Renal pelvis (tissue), 12 donors: ENCODE measurements at places on chromosomes 7 and 10. TPM values are rescaled to one million over a fixed set of nuclear protein-coding genes. Genes with fewer than 3 reads are reported as not detected.

DNA sequence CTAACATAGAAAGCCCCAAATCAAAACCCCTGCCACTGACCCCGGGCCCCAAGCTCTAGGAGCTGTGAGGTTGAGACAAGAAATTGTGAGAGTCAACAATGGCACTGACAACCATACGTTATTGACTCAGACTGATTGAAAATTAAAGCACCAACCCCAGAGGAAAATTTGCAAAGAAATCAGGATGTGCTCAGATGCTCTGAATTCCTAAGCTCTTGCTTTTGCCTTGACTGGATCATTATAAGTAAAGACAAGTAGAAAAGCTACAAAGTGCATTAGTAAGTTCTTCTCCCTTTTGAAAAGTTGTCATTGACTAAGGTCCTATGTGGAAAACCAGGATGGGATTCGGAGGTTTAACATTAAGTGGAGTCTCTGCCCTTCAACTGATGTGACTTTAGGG, 130.2 kb downstream of the SAMD9 start:
- DNase-seq = no peak

DNA sequence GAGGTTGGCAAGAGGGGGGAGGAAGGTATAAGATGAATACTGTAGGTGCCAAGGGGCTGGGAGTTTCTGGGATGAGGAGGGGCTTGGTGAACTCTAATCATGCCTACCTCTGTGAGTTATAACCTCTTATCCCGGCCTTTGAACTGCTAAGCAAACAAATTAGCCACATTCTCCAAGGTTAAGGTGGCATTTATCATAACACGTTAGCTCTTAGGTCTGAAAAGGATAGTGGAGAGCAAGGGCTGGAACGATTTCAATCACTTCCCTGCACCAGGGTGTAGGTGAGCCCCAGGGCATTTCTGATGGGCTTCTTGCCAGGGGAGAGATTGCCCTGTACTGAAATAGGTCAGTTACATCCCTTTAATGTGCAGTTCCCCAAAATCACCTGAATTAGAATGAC, 28.6 kb upstream of the DMBT1 start:
- DNase-seq = no peak

DNA sequence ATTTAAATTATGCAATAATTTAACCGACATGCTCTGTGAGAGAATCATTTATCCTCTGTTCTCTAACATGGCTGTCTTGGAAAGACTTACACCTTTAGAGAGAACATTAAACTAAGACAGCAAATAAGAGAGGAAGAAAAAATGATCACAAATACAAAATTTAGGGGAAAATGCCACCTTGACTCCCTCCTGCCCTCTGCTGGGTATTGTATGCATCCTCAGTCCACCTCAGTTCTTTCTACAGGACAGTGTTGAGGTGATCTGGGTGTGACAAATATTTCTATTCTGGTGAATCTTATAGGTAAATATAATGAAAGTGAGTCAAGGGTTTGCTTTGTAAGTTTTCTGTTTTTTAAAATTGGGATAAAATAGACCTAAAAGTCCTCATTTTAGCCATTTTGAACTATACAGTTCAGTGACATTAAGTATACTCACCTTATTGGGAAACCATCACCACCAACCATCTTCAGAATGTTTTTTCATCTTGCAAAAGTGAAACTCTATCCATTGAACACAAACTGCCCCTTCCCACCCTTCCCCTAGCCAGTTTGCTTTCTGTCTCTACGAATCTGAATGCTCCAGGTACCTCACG, 61.5 kb upstream of the ELMO1 start:
- DNase-seq = no peak

- no peak for DNase-seq
Measured at GRCh38 chr10:105840288-105840770, 1199.2 kb downstream of the SORCS3 start.

Gene SPDYE1
- polyA plus RNA-seq = 0.40 TPM

Gene RASA4B
- polyA plus RNA-seq = 16.9 TPM

- DNase-seq = no peak
Measured at GRCh38 chr7:146002431-146003078, 114.0 kb upstream of the CNTNAP2 start.

GRCh38 chr10:74863551-74863950, 37.2 kb downstream of the KAT6B start:
- DNase-seq = no peak

Gene GPR15LG
- polyA plus RNA-seq = 0.78 TPM

Gene CRPPA
- 4.5 TPM for polyA plus RNA-seq

Gene DGKB
- polyA plus RNA-seq = 2.6 TPM

DNA sequence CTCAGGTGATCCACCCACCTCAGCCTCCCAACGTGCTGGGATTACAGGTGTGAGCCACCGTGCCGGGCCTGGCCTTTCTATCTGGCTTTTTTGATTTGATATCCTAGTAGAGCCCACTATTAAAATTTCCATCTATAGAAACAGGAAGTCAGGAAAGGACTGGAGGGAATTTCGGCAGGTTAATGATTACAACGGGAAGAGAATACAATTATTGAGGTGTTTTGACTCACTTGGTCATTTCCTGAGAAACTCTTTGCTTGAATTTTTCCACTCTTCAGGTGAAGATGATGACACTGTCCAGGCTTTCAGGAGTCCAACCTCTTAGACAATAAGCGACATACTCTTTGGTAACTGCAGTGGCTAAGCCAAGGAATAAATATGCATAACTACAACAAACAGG, 1.1 kb upstream of the MKLN1 start:
- no peak for DNase-seq

DNA sequence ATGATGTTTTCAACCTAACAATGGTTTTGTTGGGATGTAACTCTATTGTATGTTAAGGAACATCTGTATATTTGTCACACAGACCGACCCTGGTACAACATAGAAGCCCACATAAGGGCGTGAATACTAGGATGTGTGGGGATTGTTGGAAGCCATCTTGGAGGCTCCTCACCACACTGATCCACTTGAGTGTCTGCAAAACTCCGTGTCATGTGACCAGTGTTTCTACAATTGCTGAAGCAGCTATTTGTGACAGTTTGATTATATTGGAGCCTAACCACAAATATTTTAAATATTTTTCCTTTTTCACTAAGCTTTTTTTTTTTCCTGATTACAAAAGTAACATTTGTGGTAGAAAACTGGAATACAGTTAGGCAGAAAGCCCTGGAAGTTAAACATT, 27.9 kb downstream of the RALA start:
- no peak for DNase-seq

Gene CRYGN
- 5.1 TPM for polyA plus RNA-seq

DNA sequence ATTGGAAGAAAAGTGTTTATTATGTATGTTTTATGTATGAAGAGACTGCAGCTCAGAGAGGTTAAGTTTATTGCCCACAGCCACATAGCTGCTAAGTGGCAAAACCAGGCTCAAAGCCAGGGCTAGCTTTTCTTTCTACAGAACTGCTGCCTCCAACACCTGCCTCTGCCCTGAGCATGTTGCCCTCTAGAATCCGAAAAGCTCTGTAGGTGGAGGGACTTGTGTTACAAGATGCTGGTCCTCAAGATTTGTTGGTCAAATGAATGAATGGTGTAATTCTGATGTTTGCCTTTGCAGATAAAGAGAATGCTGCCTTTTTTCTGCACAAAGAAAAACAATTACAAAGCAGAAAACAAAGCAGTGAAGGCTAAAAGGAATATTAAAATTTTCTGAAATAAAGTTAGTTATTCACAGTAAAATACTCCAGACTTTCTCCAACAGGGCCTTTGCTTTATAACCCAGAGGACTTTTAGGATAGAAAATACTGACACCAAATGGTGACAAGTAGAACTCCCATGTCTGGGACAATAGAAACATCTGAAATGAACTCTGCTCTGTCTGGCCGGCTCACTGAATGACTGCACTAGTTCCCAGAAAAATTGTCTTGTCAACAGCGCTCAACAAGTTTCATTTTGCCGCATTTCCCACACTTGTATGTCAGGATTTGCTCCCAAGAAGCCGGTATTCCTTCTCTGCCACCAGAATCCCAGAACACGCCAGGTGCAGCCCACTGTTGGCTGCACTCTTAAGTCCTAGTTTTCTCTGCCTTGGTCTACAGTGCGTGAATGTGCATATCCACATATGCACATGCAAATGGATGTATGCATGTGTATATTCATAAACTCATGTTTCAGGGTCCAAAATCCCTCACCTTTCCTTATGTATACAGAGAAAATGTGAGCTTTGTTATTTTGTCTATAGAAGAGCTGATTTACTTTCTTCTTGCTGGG, 11.0 kb upstream of the DNTT start:
- peak; percentile 48 for DNase-seq

- no peak for DNase-seq
Measured at GRCh38 chr7:284762-285722, 4.9 kb upstream of the FOXL3 start.

DNA sequence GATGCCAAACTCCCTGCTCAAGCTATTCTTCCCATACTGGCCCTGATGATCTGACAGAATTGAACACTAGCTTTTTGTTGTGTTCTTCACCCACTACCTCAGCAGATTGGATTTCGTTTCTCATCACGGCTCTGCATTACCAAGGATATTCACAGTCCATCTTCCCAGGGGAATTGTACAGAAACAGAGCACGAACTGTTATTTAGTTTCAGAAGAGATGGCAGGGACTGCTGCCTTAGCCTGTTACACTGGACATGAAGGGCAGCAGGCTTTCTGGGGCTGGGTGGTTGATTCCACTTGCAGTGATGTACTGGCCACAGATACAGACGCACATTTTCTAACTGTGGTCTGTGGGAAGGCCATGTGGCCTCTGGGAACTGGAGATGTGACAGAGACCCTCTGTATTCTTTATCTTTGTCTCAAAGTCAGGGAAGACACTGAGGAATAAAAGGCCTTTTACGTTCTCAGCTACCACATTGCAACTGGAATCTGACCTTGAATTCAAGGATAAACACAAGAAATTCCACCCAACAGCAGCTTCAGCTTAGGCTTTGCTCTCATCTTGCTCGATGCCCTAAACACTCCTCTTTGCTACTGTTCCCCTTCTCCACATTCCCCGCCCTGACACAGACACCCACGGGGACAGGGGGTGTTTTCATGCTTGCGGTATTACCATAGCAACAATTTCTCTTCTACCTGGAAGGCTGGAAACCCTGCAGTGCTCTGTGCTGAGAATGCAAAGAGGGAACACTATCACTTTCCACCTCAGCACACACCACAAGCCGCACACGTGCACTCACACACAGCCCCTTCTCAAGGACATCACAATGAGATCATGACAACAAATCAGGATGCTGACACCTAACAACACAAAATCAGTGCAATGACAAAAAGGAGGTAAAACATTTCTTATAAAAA, 81.7 kb downstream of the RNF216 start:
- no peak for DNase-seq

DNA sequence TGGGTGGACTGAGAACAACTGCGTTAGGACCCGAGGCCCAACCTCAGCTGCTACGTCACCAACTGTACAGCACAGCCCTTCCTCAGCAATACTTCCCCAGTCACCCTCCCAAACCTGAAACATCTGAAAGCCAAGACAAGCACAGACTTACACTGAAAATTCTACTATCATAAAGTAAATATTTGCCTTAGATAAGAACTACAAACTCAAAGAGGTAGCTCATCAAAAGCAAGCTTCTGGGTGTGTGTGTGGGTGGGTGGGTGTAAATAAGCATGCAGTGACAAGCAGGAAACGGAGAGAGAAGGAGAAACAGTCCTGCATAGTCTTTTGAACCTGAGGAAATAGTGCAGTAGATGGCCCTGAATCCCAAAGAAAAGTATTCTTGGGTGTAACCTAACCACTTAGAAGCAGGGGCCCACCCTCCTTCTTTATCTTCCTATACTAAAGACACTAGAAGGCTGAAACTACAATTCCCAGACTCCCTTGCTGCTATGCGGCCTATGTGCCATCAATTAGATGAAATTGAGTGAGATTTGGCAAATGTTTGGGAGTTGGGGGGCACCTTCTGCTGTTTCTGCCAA, 18.7 kb downstream of the SLC25A13 start:
- no peak for DNase-seq

Gene UCMA
- polyA plus RNA-seq = not detected

GRCh38 chr10:126242397-126243260, 145.6 kb downstream of the ADAM12 start:
- peak; percentile 66 for DNase-seq

DNA sequence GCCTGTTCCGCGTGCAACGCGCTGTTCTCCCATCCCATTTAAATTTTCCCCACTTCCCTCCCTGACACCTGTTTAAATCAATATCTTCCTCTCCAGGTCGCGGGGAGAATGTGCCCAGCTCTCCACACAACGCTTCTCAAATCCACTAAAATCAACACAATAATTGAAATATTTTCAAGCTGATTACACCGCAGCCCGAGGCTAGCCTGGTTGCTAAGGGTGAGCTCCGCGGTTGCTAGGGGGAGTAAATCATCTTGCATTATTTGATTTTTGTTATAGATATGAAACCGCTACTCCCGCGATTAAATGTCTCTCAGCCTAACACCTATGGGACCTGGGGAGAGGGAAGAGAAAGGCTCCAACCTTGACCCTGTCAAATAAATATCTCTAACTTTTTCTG, 36.2 kb downstream of the UNCX start:
- DNase-seq = peak; percentile 15

- DNase-seq = no peak
Measured at GRCh38 chr10:68364101-68364886, 31.6 kb upstream of the PBLD start.

Gene GFRA1
- 22.8 TPM for polyA plus RNA-seq

Gene IL6
- polyA plus RNA-seq = not detected

DNA sequence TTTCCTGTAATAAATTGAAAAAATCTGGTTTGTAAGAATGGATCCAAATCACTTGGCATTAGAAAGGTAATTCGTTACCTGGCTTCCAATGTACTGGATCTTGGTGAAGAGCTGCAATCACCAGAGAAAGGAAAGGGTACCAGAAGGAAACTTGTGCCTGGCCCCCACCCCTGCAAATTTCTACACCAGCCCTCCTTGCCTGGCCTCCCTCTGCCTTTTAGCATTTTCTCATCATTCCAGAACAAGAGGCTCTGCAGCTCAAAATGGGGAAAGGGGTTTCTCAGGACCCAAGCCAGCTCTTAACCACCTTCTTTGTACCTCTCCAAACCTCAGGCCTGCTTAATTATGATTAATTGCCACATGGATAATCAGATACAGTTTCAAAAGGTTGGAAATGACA, 612.8 kb upstream of the MGMT start:
- no peak for DNase-seq

DNA sequence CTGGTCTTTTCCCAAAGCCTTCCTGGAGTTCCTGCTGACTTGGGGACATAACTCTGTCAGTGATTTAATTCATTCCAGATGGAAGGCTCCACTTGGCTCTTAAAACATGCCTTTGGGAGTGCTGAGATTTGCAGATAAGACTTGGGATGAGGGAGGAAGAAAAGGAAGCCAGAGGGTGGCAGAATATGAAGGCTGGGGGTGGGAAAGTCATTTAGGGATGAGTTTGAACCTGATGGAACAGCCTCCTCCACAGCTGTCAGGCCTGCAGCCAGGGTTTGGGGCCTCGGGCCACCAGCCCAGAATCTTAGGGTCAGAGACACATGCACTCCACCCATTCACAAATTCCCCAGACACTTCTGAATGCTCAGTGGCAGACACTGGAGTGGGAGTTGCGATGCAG, 28.4 kb upstream of the EIF5AL1 start:
- peak; percentile 50 for DNase-seq

Gene TAF3
- polyA plus RNA-seq = 11.3 TPM

Gene TAS2R4
- polyA plus RNA-seq = 5.1 TPM
